AG04450 (cell line): ENCODE measurements at places on chromosomes 5 and 9.

DNA sequence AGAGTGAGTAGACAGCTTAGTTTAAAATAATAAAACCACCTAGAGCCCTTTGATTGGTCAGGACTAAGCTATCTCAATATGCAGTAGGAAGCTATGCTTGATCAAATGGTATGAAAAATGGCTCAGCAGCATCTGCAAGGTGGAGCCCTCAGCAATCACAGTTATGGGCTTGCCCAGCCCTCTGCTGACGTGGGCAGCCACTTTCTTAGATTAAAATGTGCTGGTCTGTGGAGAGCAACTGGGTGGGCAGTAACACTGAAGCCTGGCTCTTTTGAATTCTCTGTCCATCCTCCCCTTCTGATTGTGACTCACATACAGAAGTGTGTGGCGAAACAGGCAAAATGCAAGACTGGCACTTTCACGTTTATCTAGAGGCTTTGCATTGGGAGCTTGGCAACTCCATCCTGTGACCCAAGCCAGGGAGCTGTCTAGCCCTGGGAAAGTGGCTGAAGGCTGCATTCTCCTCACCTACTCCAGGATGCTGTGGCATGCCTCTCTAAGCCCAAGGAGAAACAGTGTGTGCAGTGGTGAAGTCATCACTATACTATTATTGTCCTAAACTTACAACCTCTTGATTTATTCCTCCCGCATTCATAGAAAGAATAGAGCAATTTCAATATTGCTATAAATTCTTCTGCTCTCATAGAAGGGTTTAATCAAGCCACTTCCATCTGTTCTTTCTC, 61.1 kb downstream of the MED10 start:
- DNase-seq = no peak

DNA sequence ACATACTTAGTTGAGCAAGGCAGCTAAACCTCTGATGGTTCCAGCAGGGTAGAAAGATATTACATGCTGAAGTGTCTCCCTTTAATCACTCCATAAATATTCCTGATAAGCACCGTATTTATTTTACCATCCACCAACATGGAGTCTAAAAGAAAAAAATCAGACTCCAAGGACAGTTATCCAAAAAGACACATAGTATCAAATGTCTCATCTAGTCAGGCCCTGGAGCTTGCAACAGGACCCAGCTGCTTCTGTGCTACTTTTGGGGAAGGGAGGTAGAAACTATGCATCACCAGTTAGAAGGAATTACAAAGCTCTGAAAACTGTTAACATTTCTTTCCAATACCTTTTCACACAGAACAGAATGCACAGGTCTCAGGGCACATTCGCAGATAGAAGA, 88.1 kb downstream of the S1PR3 start:
- peak; percentile 20 for DNase-seq

DNA sequence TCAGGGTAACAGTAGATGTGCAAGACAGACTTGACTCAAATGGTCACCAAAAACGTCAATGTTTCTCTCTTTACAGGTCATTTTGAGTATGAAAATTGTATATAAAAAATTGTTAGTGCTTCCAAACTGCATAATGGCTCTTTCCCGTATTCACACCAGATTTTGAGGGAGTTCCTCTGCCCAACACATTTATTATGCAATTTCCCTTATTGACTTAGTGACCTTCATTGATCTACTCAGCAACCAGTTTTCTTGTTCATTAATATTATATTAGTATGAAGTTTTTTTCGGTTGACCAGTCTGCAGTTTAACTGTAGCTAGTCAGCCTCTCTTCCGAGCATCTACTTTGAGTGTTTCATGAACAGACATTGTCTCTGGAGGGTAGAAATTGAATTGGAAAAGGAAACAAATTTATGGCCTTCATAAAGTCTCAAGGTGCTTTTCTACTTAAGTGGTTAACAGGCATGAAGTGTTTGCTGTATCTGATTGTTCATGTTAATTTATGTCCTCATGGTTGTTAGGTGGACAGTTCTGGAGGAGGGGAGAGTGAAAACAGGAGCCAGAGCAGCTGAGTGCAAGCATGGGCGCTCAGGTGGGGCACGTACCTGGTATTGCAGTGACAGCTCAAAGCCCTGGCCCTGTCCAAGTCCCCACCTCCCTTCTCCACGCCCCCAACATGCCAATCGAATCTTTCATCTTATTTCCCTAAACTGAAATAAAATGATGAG, 240.2 kb downstream of the RFK start:
- DNase-seq = no peak

- DNase-seq = no peak
These were observed 28.1 kb downstream of the CAMSAP1 start for GRCh38 chr9:135879237-135879601.

GRCh38 chr5:58002323-58002722, 457.6 kb downstream of the PLK2 start:
- DNase-seq = no peak

DNA sequence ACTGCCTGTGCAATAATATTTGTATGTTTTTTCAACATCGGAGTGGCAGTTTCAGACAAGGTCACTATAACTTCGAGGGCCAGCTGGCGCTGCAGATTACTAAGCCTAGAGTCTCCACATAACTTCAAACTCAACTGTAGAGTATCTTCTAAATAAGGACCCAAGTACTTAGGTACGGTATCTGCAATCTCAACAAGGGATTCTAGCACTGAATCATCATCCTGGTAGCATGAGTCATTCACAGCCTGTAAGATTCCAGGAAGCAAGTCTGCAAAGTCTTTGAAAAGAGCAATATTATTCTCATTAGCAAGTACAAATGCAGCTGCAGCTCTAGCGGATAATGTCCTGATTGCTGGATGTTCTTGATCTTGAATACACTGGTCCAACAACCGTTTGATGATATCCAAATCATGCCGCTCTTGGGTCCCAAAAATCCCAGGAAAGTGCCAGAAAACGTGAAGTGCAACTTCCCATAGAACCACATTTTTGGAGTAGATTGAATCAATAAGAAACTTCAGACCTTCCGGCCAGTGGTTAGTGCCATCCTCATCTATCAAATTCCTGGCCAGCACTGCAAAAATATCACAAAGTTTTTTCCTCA, 654 bp downstream of the RANBP6 start:
- no peak for DNase-seq

- DNase-seq = peak; percentile 52
These were observed 18.2 kb upstream of the WDR38 start for GRCh38 chr9:124835026-124835557.

DNA sequence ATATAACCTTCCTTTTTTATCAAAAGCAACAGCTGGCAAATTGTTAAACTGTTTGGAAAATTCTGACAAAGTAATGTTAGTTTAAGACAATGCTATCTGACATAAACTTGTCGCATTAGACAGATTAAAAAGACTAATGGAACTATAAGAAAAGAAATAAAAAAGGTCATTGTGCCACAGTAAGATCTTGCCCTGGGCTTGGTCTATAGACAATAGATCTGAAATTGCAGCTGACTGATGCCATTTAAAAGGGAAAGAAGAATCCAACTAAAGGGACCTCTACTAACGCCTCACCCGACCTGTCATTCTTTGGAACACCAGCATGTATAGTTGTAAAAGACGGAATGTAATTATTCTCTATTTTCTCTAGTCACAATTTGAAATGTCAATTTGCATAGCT, 644.4 kb upstream of the GRAMD2B start:
- DNase-seq = no peak

GRCh38 chr5:56454219-56454862, 221.2 kb upstream of the ANKRD55 start:
- DNase-seq = no peak

DNA sequence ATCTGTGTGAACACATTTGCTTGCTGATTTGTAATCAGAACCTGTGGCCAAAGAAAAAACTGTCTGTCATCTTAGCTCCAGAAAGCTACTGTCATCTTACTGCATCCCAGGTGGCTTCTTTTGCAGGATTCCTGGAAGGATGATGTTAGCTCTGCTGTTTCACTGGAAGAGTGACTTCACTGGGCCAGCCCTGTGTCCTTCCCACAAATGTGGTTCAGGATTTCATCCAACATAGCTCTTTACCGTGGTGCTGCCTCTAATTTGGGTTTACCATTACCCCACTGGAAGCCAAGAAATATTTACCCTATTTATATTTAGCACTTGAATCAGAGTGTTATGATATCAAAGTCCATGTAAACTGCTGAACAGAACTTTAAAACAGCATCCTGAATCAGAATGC, 501.0 kb downstream of the GADD45G start:
- DNase-seq = no peak

DNA sequence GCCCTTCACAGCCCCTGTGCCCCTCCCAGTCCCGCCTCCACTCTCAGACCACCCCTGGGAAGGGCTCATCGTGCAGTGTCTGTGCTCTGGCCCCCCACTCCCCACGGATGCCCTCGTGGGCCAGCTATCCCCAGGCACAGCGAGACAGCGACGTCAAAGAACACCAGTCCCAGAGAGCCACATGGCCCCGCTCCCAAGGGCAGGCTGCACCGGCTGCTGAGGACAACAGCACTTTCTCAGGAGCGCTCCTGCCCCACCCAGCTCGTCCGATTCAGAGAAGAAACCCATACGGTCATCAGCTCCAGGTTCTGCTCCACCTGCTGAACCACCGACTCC, 4.8 kb upstream of the SNAPC4 start:
- no peak for DNase-seq

- DNase-seq = no peak
These were observed 694.5 kb downstream of the TLE1 start for GRCh38 chr9:80994892-80995291.

DNA sequence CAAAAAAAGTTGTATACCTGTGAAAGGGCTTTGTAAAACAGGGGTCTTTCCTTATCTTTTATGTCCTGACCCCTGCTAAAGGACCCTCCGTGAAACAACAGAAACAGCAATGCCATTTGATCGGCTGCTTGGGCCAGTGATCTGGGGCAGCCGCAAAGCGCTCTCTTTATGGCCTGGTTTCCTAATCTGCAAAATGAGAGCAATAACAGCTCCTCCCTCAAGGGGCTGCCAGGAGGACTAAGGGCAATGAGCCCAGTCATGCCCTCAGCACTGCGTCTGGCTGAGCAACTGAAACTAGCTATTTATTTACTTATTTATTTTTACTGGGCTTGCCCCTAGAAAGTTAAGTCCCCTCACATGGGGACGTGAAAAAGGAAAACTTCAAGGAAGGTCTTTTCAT, 18.3 kb downstream of the CMBL start:
- no peak for DNase-seq

DNA sequence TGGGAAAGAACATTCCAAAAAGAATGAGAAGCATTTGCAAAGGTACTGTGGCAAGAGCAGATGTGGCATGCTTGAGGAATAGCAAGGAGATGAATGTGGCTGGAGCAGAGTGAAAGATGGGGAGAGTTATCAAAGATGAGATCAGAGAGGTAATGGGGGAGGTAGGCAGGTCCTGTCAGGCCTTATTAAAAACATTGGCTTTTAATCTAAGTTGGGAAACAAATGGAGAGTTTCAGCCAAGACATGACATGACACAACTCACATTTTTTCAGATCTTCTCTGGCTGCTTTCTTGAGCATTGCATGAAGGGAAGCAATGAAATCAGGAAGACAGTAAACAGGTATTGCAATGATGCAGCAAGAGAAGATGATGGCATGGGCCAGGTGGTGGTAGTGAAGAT, 120.3 kb downstream of the MUSK start:
- DNase-seq = no peak

GRCh38 chr9:124442826-124443225, 7.4 kb upstream of the ADGRD2 start:
- DNase-seq = no peak

DNA sequence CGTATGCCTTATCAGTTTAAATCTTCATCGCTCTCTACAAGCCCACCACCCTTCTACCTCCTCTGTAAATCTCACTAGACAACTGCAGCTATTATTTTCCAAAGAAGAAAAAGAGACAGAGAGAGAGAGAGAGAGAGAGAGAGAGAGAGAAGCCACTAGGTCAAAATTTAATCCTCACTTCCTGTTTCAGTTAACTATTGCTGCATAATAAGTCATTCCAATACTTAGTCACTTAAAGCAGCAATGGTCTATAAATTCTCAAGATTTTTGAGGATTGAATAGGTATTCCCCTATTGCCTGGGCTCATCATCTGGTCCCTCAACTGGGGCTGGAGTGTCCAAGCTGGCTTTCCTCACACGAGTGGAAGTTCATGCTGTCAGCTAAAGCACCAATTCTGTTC, 68.8 kb downstream of the ITGA1 start:
- no peak for DNase-seq

DNA sequence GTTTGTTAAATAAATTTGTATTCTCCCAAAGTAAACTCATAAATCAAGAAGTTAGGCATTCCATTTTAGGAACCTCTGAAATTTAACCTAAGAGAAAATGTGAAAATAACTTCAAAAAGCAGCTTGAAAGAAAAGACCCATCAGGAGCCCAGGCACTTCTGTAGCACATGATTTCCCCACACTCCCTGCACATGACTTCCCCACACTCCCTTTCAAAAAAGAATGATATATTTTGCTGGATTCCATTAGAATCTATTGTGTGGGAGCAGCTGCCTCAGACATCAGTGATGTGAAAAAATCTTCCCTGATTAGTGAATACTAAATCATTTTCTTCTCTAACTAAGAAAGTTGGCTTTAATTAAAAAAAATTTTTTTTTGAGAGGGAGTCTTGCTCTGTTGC, 83.3 kb downstream of the GLDC start:
- no peak for DNase-seq

GRCh38 chr9:2686911-2687310, 30.4 kb upstream of the KCNV2 start:
- no peak for DNase-seq

GRCh38 chr9:94139672-94140417, 55.6 kb downstream of the PTPDC1 start:
- DNase-seq = peak; percentile 95

DNA sequence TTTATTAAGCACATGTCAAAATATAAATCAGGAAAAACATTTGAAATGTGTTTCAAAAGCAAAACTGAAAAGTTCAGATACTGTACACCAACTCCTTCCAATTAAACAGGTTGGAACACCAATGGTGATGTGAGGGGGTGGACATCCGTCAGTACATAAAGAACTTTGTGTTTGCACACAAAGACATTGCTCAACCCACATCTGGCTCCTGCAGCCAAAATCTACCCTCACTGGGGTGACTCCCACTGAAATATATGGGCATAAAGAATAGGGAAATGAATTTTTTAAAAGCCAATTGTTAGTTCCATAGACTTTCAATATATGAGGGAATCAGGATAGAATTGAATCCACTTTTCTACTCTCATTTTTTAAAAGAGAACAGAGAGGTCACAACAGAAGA, 63.9 kb downstream of the MEGF9 start:
- no peak for DNase-seq

GRCh38 chr9:120542701-120543490, 37.1 kb downstream of the CDK5RAP2 start:
- DNase-seq = no peak

DNA sequence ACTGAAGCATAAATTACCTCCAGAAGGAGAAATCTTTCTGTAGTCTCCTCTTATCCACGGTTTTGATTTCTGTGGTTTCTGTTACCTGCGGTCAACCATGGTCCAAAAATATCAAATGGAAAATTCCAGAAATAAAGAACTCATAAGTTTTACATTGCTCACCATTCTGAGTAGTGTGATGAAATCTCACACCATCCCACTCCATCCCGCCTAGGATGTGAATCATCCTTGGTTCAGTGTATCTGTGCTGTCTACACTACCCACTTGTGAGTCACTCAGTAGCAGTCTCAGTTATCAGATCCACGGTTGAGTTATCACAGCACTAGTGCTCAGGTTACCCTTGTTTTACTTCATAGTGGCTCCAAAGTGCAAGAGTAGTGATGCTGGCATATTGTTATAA, 371.2 kb downstream of the NFIB start:
- peak; percentile 79 for DNase-seq

GRCh38 chr5:116652196-116652729, 77.6 kb upstream of the SEMA6A start:
- DNase-seq = no peak
